Stimulated activated CD4-positive, alpha-beta T cell treated with anti-CD3 and anti-CD28 coated beads, TNF-alpha, amount 100 ng/mL, for 1 hour (primary cell): ENCODE measurements at places on chromosomes 7 and 10.

DNA sequence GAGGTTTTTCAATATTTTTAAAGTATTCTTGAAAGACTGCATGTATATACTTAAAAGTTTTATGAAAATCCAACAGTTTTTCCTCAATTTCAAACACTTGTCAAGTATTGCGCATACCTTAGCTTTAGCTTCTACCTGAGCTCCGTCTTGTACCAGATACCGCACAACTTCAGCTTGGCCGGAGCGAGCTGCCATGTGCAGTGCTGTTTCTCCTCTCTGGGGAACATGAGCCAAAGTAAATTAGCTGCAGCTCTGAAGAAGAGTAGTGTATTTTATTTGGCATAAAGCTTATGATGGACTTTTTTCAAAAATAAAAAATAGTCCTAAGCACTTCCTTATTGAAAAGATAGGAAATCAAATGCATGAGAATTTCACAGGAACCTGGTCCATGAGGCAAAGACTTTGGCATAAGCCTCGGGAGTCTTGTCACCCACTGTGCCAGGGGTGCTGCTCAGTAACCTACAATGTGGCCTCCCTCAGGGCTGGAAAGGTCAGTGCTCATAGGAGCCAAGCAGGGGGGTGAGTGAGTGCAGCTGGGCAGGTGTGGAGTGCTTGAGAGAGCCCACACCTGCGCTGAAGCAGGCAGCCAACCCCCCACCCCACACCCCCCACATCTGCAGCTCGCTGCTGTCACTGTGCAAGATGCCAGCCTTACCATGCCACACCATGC, 189.5 kb downstream of the ANK3 start:
- no peak for DNase-seq

DNA sequence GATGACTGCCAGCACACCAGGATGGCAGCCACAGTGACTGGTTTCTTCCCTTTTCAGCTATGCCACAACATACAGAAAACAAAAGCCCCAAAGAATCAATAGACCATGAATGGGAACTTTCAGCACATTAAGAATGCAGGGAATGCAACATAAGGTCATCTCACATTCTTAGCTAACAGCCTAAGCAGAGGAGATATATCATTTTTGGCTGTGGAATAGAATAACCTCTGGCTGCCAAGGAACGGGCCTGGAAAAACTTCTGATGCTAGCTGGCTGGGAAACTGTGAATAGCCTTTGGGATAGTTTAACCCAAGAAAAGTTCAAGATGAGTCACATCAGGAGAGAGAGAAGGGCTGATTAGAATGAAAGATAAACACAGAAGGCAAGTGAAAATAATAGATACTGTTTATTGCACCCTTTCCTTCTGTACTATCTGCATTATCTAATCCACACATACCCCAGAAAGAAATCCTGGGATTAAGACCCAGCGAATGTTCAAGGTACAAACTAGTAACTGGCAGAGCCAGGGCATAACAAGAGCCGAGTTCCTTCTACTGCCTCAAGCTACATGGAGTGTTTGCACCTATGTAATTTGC, 169.2 kb downstream of the SEMA3A start:
- DNase-seq = no peak

DNA sequence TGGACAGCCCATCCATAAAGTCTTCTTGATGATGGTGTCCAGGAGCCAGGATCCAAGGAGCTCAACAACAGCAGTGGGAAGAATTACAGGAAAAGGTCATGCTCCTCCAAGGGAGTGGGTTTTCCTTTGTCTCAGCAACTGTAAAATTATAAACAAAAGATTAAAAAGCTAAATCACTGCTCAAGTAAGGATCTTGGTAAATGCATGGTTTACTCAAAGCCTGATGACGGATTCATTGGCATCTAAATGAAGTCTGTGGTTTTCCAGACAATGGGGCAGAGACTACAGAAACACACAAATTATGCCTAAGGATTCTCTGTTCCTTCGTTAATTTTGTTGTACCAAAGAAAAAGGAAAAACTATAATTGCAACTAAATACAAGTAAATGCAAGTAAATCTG, 36.4 kb upstream of the DLX6 start:
- DNase-seq = no peak

GRCh38 chr7:29099896-29100847, 46.2 kb downstream of the CPVL start:
- DNase-seq = no peak

- DNase-seq = no peak
Observed at GRCh38 chr7:36928311-36928710, 204.0 kb upstream of the AOAH start.

GRCh38 chr10:90571481-90572258, 286.2 kb downstream of the HTR7 start:
- DNase-seq = no peak

DNA sequence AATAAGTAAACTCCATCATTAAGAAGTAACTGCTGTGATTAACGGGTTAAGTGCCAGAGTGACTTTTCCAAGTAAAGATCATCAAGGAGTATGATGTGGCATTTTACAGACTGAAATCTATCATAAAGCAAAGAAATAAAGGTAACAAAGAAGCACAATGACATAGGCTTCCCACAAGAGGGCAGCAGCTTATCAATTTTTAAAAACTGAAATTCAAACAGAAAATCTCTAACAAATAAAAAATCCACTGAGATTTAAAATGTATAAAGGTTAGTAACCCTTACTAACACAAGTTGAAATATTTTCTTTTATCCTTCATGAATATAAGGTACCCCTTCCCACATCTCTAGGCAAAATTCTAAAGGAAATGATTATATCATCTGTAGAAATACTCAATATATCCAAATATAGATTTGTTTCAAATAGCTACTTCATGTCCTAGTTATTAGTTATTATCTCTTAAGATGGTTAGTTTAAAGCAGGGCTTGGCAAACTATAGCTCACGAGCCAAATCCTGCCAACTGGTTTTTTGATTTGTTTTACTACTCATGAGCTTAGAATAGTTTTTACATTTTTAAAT, 29.2 kb downstream of the FAM3C start:
- DNase-seq = peak; percentile 3

- DNase-seq = no peak
Observed at GRCh38 chr10:7550013-7550412, 116.8 kb downstream of the ITIH5 start.

DNA sequence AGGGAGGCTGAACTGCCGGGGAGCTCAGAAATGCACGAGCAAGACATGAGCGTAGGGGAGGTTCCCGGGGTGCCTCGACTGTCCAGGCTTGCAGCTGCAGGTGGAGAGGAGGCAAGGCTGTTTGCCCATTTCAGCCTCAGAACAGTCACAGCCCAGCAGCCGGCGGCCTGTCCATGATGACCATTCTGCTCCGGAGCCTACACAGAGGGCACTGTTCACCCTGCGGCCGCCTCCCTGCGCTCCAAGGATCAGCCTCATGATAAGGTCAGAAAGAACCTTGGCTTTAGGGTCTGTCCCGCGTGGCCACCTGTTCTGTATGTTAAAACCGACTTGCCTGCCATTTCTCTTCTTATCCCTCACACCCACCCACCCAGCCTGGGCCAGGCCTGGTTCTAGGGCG, 21.9 kb upstream of the CFAP46 start:
- DNase-seq = no peak

DNA sequence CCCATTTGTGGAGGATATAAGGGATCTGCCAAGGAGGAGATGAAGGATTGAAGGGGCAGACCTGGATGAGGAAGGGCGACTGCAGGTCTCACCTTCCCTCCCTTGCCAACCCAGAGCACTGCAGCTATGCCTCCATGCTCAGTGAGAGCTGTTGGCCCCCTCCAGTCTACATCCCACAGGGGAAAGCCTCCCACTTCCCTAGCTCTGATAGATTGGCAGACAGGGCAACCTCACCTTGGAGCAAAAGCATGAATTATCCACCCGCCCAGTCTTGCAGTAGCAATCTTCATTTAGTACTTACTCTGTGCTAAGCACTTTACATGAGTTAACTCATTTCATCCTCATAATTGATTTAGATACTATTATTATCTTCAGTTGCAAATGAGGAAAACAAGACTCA, 70.4 kb upstream of the SMNDC1 start:
- no peak for DNase-seq

- DNase-seq = no peak
Observed at GRCh38 chr7:115662120-115662519, 368.4 kb downstream of the TFEC start.

GRCh38 chr7:134737566-134738345, 41.7 kb upstream of the CALD1 start:
- no peak for DNase-seq

- DNase-seq = no peak
Observed at GRCh38 chr10:68684413-68684812, 36.6 kb upstream of the CCAR1 start.

DNA sequence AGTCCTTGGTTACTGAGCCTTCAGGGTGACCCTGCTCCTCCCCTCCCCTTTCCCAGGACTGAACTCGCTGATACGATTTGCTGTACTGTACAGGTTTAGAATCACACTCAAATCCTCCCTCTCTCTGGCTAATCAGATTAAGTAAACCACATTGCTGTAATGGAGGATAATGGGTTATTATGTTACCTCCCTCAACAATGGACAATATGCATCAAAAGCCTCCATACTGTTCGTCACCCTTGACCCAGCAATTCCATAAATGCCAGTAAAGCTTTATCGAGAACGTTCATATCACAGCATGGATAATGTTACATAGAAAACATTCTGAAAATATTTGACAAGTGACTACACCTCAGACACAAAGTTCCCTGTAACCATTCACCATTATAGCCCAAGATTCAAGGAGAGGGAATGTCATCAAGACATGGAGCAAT, 61.7 kb downstream of the FAM107B start:
- DNase-seq = no peak

DNA sequence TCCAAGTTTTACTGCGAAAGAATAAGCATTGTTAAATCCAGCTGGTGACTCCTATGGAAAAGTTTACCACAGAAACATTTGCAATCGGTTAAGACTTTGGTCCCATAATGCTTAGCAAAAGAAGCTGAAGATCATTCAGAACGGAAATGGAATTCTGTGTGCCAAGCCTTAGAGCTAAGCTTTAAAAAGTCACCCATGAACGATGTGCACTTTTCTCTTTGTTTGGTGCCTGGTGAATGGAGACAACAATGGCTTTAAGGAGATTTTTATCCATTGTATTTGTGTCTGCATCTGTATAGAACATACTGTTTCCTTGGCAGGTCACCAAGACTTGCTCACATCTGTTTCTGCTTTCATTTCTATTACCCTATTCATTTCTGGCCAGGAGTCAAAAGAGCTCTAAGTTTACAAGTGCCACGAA, 26.3 kb upstream of the COL1A2 start:
- no peak for DNase-seq

GRCh38 chr10:127908106-127908958, 1.4 kb downstream of the PTPRE start:
- DNase-seq = no peak

DNA sequence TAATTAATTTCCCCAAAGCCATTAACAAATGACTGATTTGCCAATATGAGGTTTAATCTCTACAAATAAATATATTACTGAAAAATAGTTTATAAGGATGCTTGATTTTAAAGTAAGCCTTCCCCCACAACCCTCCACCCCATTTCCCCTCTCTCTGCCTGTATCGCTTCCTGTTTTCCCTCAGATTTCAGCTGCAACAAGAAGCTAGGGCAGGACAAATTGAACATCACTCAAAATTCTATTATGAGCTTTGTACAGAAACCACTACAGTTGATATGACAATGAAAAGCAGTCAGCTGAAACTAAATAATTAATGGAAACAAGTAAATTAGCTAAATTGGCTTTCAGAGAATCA, 109.0 kb upstream of the SP4 start:
- no peak for DNase-seq

- DNase-seq = no peak
Observed at GRCh38 chr10:93072713-93073538, 767 bp upstream of the CYP26A1 start.

GRCh38 chr7:602341-603141, 82.9 kb upstream of the PDGFA start:
- DNase-seq = peak; percentile 43

DNA sequence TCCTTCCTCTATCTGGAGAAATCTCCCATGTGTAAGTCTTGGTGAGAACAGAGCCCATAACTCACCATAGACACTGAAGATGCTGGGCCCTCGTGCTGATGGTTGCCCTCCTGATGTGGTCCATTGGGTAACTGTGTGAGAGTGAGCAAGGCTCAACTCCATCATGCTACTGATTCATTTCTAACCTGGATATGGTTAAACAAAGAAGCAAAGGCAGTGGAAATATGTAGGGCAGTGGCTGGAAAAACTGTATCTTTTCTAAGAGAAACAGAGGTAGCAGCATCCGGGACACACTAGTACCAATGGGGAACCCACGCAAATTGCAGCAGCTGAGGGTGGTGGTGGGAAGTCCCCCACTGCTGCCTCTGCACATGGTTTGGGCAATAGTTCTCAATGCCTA, 221.7 kb downstream of the KLF6 start:
- no peak for DNase-seq

DNA sequence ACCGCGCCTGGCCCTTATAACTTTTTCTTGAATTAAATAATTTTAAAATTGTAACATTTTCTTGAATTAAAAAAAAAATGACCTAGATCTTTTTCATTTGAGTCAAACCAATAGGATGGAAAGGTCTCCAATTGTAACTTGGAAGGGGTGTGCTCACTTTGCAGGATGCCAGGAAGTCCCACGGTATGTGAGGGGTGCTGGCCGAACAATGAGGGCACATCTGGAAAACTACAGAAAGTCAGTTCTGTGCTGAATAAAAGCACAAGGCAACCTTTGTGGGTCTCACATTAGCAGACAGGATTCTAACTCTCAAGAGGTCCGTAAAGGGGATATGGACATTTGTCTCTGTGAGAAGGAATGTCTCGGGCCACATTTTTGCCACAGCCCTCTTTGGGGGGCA, 52.8 kb upstream of the PDLIM1 start:
- DNase-seq = no peak

DNA sequence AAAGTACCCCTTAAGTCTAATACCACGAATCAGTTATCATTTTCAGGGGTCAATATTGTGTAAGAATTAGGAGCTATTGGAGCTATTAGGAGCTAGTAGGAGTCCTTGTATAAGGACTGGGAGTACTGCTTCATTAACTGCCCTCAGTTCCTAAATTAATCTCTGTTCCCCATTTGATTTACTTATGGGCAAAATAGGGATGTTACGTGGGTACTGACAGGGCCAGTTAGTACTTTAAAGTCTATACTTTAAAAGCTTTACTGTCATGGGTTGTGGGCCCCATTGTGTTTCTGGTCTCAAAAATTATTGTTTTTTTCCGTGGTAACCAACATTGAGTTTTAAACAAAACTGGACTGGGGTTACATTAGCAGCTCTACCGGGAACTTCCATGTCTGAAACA, 60.3 kb downstream of the PRKAR2B start:
- DNase-seq = no peak

GRCh38 chr10:44424957-44425356, 40.1 kb upstream of the CXCL12 start:
- DNase-seq = no peak

DNA sequence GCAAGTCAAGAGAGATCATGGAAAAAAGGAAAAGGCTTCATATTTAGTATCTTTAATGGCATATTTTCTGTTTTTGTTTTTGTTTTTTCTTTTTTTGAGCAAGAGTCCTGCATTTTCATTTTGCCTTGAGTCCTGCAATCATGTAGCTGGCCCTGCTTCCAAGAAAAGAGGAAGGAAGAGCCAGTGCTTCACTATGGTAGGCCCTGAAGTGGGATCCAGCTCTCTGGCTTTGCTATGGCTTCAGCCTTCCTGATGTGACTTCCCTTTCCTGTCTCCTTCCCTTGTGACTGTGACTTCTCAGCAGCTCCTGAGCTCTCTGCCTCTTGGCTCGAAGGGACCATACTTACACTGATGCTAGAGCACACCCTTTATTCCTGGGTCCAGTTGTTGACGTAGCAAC, 512.3 kb downstream of the INHBA start:
- no peak for DNase-seq

GRCh38 chr10:9294132-9294663, 1239.7 kb downstream of the GATA3 start:
- no peak for DNase-seq
